Small intestine (tissue), 16 donors: ENCODE measurements at places on chromosomes 3 and 15.

- peak overlapping the region; percentile 100 for H3K4me3 ChIP-seq
- peaks cover 27% of the 10 kb centered on the region for H3K4me1 ChIP-seq
- H3K36me3 ChIP-seq, result no peaks in the 10 kb centered on the region
Observed at GRCh38 chr15:92883163-92883875, 16.8 kb upstream of the CHD2 start.

- DNase-seq, result no peak
- H3K36me3 ChIP-seq, result no peaks in the 10 kb centered on the region
- no peak overlapping the region for H3K27ac ChIP-seq
- H3K4me3 ChIP-seq, result no peak overlapping the region
- no peaks in the 10 kb centered on the region for H3K4me1 ChIP-seq
- H3K27me3 ChIP-seq, result no peaks in the 10 kb centered on the region
Observed at GRCh38 chr3:54632834-54633233, 295.0 kb downstream of the LRTM1 start.

- H3K27me3 ChIP-seq, result peaks cover under 1% of the 10 kb centered on the region
- DNase-seq, result no peak
- H3K4me1 ChIP-seq, result peaks cover 2% of the 10 kb centered on the region
- H3K4me3 ChIP-seq, result no peak overlapping the region
- no peak overlapping the region for H3K27ac ChIP-seq
Observed at GRCh38 chr15:75718328-75718727, 5.7 kb upstream of the CSPG4 start.

DNA sequence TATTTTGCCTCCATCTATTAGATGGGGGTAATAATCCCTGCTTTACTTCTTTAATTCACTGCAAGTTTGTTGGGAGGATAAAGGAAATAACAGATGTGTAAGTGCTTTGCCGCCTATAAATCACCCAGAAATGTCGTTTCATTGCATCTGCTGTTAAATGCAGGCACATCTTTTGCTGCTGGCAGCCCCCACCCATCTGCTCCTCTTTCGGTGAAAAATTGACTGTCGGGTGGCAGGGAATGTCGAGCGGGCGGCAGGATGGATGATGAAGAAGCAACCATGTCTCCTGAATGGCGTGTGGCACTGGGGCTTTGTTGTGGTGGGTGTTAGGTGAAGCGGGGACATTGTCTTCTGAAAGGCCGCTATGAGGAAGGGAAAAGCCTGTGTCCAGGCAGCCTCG is 543 bp upstream of the REC114 start:
- H3K4me1 ChIP-seq, result no peaks in the 10 kb centered on the region
- H3K27ac ChIP-seq, result no peak overlapping the region
- no peak for DNase-seq
- H3K36me3 ChIP-seq, result no peaks in the 10 kb centered on the region
- H3K4me3 ChIP-seq, result no peak overlapping the region

GRCh38 chr3:57756528-57757401 is 656 bp downstream of the SLMAP start:
- H3K4me1 ChIP-seq, result no peaks in the 10 kb centered on the region
- no peaks in the 10 kb centered on the region for H3K36me3 ChIP-seq
- H3K27me3 ChIP-seq, result no peaks in the 10 kb centered on the region
- peak overlapping the region; percentile 96 for H3K4me3 ChIP-seq

- peaks cover 11% of the 10 kb centered on the region for H3K4me1 ChIP-seq
- no peak overlapping the region for H3K27ac ChIP-seq
- no peak overlapping the region for H3K4me3 ChIP-seq
- H3K36me3 ChIP-seq, result no peaks in the 10 kb centered on the region
- no peak for DNase-seq
- H3K27me3 ChIP-seq, result peaks cover under 1% of the 10 kb centered on the region
Observed at GRCh38 chr15:74373056-74373650, 5.7 kb upstream of the CYP11A1 start.

GRCh38 chr15:83610901-83611685 is 42.8 kb upstream of the ADAMTSL3 start:
- no peak overlapping the region for H3K27ac ChIP-seq
- no peaks in the 10 kb centered on the region for H3K27me3 ChIP-seq
- no peak overlapping the region for H3K4me3 ChIP-seq
- no peaks in the 10 kb centered on the region for H3K4me1 ChIP-seq
